Cerebellum (tissue), 4 donors: ENCODE measurements at places on chromosomes 4 and X. TPM values are rescaled to one million over a fixed set of nuclear protein-coding genes. Genes with fewer than 3 reads are reported as not detected.

The RNF212 gene
- 6.6 TPM for total RNA-seq

DNA sequence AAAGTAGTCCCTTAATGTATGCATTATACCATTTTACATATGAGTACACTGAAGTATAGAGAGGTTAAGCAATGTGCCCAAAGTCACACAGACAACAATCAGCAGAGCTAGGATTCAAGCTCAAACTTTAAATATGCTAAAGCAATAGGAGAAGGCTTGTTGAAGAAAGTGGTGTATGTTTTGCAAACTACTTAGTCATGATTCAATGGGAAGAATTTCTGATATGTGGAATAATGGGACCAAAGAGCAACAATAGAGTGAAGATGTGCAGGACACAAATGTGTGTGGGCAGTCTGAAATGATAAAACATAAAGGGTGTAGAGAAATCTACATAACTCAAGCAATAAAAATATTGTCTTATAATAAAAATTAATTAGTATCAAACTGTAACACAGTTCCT, 109.0 kb upstream of the ARSJ start:
- no peak for DNase-seq

The NSD2 gene
- 119 TPM for total RNA-seq

GRCh38 chr4:139740531-139741041, 75.0 kb downstream of the MGST2 start:
- DNase-seq: peak; percentile 89

GRCh38 chr4:71932941-71933340, 98.9 kb upstream of the NPFFR2 start:
- DNase-seq: no peak

The PNMA3 gene
- total RNA-seq: 8.1 TPM

GRCh38 chr4:26772096-26772873, 88.4 kb upstream of the STIM2 start:
- no peak for DNase-seq

DNA sequence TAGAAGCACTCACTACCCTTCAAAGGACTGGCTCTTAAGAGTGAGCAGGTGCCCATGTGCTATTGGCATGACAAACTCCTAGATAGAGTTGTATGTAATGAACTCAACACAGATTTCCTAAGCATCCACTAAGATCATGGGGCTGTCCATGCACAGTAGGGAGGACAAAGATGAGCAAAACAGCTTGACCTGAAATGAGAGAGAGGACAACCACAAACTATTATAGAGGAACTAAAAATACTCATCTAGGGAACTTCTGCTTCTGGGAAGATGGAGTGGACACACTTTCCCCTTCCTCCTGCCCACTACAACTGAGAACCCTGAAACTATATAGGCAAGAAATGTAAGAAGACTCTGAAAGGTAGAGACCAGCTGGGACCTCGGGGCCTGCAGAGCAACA, 20.8 kb upstream of the TMEM128 start:
- no peak for DNase-seq

DNA sequence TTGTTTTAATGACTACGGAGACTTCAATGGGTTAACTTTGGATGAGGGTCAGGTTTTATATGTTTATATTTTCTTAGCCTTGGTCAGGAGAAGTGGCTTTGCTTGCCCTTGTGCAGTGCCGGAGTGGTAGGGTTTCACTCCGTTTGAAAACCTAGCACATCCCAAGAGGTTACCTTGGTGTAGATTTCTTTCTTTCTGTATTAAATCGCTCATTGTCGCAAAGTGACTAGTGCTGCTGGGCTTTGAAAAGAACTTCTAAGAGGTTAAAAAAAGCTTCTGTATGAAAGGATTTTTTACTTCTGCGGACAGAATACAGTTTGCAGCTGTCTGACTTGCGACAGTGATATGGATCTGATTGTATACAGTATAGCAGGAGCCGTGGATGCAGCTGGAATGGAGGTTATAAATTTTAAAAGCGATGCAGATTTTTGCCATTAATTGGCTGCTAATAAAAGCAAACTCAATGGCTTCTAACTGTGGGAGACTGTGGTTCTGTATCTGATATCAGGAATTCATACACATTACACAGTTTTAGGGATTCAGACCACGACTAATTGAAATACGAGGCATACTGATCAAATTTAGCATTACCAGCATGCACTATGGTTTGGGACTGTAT, 340.9 kb upstream of the PITX2 start:
- no peak for DNase-seq

DNA sequence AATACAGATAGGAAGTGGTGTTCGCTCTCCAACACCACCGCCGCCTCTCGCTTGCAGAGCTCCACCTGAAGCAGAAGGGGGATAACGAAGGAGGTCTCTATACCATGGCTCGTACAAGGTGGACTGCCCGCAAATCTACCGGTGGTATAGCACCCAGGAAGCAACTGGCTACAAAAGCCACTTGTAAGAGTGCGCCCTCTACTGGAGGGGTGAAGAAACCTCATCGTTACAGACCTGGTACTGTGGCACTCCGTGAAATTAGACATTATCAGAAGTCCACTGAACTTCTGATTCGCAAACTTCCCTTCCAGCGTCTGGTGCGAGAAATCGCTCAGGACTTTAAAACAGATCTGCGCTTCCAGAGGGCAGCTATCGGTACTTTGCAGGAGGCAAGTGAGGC, 5.2 kb upstream of the BMP15 start:
- no peak for DNase-seq

- no peak for DNase-seq
Observed at GRCh38 chr4:25827897-25828296, 34.9 kb downstream of the SEL1L3 start.

The TMEM255A gene
- 2.1 TPM for total RNA-seq

GRCh38 chr4:159024266-159024665, 78.6 kb upstream of the RAPGEF2 start:
- no peak for DNase-seq

DNA sequence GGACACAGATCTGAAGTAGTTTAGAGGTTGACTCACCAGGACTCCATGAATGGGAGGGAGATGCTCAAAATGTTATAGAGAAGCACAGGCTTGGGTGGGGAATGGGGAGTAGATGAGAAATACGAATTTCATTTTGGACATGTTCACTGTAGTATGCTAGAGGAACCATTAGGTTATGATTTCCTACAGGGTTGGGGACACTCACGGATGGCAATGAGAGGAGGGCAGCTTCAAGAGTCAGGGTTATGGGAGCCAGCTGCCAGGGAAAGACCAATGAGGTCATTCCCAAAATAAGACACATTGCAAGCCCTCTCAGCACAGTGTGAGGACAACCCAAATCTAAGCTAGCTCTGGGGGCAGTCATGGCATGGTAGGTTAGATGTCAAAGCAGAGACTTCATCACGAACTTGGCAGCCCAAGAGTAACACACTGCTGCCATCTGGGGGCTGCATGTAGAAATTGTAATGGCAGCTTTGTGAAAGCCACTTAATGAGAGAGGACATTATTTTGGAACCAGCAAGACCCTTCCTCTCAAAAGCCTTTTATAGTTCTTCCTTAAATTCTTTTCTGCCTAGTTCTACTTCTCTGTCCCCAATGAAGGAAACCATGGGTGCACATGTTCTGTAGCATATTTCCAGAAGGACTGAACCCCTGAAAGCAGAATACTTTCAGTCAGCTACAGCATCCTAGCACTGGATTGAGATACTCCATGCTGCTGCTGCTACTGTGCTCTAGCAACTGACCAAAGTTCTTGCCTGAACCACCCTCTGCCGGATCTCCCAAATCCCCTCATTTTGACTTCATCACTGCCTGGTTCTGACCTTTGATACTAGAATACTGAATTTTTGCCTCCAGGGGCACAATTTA, 16.2 kb upstream of the ZCCHC12 start:
- peak; percentile 18 for DNase-seq

The HTRA3 gene
- total RNA-seq: 2.4 TPM

- DNase-seq: no peak
Observed at GRCh38 chr4:119244344-119244743, 31.8 kb downstream of the USP53 start.

GRCh38 chr4:82621251-82621650, 59.5 kb upstream of the TMEM150C start:
- DNase-seq: no peak

- DNase-seq: no peak
Observed at GRCh38 chrX:30981968-30982367, 89.9 kb downstream of the FTHL17 start.

DNA sequence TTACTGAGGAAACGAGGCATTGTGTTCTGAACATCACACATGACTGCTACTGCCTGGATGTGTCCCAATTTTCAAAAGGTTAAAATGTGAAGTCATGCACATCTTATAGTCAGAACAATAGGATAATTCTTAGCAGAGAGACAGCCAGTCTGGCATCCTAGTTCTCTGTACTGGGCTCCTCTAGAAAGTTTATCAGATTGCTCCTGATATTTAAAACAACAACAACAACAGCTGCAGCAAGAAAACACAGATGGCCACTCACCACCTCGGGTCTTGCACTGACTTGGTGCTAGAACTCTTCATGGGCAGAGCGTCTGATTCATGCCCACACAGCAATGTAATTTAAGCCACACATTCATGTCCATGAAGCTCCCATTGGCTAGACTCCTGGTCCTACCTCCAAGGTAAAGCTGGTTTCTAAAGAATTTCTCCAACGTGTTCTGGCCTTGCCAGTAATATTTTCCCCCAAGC, 33.3 kb upstream of the SLC2A9 start:
- no peak for DNase-seq

- DNase-seq: no peak
Observed at GRCh38 chr4:147137280-147137679, 191.6 kb upstream of the TTC29 start.

GRCh38 chr4:176794651-176795050, 1.9 kb upstream of the VEGFC start:
- no peak for DNase-seq

The GPR143 gene
- total RNA-seq: 2.2 TPM

GRCh38 chr4:64360664-64361398, 48.4 kb downstream of the TECRL start:
- no peak for DNase-seq

The VCX3A gene
- total RNA-seq: not detected

DNA sequence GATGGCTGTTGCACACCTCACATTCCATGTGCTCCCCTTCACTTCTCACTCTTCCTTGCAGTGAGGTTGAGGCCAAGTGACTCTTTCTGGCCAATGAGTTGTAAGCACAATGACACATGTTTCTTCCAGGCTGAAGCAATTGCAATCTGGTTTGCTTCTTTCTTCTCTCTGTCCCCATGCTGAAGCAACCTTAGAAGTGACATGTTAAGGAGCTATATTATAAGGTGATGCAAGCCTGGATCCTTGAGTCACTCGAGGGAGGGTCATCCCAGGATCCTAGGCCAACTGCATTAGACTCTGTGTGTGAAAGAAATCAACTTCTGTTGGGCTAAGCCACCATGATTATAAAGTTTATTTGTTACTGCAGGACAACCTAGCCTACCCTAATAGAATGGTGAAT, 45.5 kb upstream of the HS3ST1 start:
- DNase-seq: no peak

DNA sequence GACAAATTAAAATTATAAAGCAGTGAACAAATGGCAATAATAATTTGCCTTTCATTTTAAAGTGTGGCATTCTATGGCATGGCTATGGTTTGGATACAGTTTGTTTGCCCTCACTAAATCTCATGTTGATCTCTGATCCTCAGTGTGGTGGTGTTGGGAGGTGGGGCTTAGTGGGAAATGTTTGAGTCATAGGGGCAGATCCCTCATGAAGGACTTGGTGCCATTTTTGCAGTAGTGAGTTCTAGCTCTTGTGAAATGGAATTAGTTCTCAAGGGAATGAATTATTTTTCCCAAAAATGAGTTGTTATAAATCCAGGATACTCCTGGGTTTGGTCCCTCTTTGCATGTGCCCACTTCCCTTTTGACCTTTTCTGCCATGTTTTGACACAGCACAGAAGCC, 181.4 kb downstream of the AMELX start:
- no peak for DNase-seq

DNA sequence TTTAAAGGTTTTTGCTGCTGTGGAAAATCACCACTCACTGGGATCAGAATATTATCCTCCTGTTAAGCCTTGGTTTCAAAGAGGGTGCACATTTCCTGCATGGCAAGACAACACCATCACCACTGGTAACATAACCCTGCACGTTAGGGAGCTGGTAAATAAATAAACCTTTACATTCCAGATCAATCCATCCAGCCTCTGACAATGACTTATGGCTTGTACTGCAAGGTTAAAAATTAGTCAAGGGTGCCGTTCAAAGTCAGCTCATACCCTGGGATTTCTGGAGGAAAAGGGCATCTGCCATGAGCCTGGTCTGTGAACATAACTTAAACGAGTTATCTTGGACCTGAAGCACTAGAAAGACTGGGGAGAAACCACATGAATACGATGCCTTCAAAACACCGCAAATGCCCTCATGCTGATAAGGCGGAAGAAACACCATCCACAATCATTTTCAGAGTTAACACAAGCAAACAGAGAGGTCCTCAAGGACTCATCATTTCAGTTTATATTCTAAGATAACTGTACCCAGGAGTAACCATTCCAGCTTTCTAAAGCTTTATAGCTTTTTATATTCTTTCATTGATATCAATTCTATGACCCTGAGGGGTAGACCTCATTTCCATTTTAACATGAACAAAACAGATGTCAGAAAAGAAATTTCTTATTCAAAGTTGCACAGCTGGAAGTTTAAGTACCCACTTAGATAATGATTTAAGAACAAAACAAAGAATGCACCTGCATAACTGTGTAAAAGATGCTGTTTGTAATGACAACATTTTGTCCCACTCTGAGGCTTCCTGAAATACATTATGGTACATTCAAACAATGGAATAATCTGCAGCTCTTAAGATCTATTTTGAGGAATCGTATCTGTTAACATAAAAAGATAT, 103.1 kb downstream of the NPNT start:
- no peak for DNase-seq

The IQCM gene
- total RNA-seq: not detected

The MTNR1A gene
- total RNA-seq: 1.8 TPM

GRCh38 chr4:7371210-7371941, 63.4 kb downstream of the PSAPL1 start:
- DNase-seq: no peak
